ENCODE measurements at places on chromosomes 4 and X. TPM values are rescaled to one million over a fixed set of nuclear protein-coding genes. Genes with fewer than 3 reads are reported as not detected.

CABS1 gene
- not detected for total RNA-seq

CLCN5 gene
- total RNA-seq = 5.6 TPM

BEND2 gene
- not detected for total RNA-seq

OPRPN gene
- total RNA-seq = not detected

All from T-helper 2 cell treated with Interferon-gamma antibody and Interleukin-4, amounts not matched to agents 100 ng/mL and 5 ng/mL, for 36 hours (primary cell).